ENCODE measurements at places on chromosomes 6 and 20.

DNA sequence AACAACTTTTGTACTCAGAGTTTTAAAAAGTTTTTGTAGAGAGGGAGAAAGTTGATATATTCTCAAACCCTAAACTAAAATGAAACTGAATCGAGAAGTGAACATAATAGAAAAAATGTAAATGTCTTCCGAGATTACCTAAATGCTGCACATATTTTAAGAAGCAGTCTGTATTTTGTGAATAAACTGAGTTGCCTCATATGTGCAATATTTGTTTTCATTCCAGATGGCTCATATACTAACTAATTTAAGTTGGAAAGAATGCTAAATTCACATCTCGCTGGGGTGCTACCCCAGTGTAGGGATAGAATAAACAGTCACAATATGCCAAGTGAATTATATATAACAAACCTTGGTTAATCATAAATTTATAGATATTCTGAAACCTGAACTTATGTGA lies 285.9 kb upstream of the THEMIS start:
- DNase-seq = no peak

- DNase-seq = no peak
Measured at GRCh38 chr6:129279343-129280292, 396.7 kb downstream of the LAMA2 start.

- no peak for DNase-seq
Measured at GRCh38 chr6:164996838-164997237, 312.6 kb downstream of the C6orf118 start.

DNA sequence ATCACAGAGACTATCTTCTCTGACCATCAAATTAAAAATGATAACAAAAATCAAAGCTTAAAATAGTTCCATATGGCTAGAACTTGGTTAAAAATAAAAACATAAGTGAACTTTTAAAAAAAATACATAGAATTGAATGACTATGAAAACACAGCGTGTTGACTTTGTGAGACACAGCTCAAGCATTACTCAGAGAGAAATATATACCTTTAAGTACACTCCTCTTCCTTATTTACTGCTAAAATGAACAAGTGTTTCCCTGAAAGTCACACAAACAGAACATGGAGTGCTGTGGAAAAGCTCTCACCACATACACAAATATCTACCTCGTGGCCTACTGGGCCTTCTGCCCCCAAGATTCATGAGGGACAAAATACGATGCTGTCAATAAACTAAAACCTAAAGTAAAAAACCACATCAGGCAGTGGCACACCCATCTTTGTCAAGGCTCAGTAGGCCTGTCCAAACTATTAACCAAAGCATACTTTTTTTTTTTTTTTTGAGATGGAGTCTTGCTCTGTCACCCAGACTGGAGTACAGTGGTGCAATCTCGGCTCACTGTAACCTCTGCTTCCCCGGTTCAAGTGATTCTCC lies 7.5 kb downstream of the FAXC start:
- DNase-seq = no peak

DNA sequence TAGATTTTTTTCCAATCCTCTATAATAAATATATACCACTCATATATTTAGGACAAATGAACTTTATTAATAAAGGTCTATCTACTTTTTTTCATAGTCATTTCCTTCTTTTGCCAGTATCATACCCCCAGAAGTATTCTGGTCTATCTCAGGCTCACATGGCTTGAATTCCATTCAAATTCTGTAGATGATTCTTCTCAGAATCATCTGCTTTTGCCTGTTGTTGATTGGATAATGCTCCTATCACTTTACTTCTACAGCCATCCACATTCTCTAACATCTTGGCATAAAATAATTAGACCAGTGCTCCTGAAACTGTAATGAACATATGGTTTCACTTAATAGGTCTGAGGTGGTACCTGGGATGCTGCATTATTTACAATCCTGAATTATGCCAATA lies 121.2 kb downstream of the GFRAL start:
- DNase-seq = no peak

- DNase-seq = no peak
Measured at GRCh38 chr6:158405933-158406332, 93.7 kb downstream of the TULP4 start.

GRCh38 chr6:110816677-110817076 lies 1.4 kb upstream of the CDK19 start:
- no peak for DNase-seq

GRCh38 chr6:143513410-143513809 lies 1.9 kb upstream of the FUCA2 start:
- DNase-seq = peak; percentile 26

GRCh38 chr20:47235111-47235510 lies 121.4 kb downstream of the ZMYND8 start:
- no peak for DNase-seq

- DNase-seq = no peak
Measured at GRCh38 chr6:45072016-45072415, 256.1 kb upstream of the RUNX2 start.

- no peak for DNase-seq
Measured at GRCh38 chr6:7311917-7312615, 933 bp downstream of the SSR1 start.

GRCh38 chr6:30849903-30850651 lies 34.2 kb upstream of the DDR1 start:
- DNase-seq = no peak

DNA sequence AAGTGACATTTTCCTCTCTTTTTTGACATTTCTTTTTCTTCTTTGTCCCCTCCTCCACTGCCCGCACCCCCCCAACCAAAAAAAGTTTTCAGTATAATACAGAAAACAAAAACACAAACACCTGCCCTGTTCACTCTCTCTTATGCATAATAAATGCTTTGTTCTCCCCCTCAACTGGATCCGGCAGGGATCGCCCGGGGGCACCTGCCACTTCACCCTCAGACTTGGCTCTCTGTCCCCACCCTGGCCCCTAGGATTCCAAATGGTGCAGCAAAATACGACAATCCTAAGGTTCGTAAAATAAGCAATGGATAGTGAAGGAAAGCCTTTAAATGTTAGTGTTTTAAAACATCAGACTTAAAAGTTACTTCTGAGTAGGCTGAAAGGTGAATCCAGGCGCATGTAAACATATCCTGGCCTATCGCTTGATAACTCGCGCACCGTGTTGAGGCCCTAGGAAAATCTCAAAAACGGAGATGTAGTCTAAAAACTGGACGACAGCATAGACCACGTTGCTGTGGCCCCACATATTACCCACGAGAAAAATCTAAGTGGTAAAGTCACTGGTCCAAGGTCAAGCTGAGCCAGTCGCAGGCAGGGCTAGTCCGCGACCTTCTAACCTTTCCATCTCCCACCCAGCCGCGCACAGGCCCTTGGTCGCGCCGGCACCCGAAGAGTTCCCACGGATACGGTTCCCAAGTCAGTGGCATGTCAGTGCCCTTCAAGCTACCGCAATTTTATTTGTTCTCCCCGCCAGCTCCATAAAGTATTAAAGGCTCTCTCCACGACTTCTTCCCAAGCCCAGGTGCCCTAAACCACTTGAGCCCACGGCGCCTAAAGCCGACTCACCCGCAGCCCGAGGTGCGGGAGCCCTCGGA lies 130.8 kb downstream of the OGFRL1 start:
- DNase-seq = no peak

GRCh38 chr20:22160101-22160652 lies 424.2 kb downstream of the FOXA2 start:
- no peak for DNase-seq

- DNase-seq = no peak
Measured at GRCh38 chr20:17651129-17651759, 30.8 kb downstream of the RRBP1 start.

DNA sequence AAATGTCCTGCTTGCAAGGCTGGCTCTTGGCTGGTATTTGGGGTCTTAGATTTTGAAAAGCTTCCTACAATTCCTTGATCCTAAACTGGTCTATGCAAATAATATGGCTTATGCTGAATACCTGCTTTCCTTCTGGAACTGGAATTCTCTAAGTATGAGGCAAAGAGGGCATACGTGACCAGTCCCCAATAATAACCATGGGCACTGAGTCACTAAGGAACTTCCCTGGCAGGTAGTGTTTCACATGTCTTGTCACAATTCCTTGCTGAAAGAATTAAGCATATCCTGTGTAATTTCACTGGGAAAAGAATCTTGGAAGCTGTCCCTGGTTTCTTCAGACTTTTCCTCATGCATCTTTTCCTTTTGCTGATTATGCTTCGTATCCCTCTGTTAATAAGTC lies 106.5 kb downstream of the MMS22L start:
- DNase-seq = no peak

GRCh38 chr20:42795111-42795695 lies 394.5 kb downstream of the PTPRT start:
- no peak for DNase-seq

GRCh38 chr6:83518816-83519480 lies 6.6 kb downstream of the PRSS35 start:
- DNase-seq = no peak

DNA sequence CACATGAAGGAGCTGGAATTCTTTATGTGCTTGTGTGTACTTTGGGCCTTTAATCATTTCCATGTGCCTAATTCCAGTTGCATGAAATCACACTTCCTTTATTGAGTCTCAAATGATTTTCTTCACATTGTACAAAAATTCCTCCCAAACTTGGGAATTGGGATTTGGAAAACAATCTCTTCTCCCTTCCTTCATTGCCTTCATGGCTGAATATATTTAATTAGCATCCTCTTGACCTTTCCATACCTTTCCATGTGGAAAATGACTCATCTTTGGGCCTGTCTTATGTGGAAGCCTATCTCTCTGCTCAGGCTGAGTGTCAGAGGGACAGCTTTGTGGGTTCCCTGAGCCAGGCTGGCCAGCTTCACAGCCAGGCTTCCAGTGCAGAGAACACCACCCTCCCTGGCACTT lies 33.0 kb upstream of the CDH4 start:
- no peak for DNase-seq

DNA sequence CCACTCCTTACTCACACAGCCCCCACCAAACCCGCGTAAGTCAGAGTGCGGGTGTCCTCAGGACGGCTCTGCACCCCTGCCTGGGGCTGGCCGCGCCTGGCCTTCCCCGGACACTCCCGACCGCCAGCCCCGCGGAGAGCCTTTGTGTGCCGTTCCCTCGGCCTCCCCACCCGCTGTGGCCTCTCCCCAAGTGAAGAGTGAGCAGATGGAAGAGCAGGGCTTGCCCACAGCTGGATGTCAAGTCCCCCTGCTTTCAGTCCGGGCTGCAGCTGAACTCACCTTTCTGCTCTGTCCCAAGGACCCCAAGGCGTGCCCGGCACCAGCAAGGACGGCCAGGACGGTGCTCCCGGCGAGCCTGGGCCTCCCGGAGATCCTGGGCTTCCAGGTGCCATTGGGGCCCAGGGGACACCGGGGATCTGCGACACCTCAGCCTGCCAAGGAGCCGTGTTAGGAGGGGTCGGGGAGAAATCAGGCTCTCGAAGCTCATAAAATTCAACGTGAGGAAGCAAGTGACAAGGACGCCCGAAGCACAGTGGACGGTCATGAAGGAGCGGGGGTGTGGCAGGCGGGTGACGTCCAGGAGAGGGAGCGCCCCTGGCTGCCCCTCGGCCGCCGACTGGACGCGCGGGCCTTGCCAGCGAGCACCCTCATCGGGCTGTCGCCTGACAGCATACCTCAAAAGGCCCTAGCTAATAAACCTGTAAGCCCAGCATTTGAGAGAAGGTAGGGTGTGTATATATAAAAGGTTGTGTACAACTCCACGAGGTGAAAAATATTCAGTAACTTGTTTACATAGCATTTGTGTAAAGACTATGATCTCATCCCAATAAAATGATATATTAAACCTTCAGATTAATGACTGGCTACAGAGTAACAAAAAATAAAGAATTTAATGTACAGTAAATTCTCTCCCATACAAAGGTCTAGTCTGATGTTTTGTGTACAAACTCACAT lies 21.1 kb downstream of the TCFL5 start:
- DNase-seq = no peak

- DNase-seq = no peak
Measured at GRCh38 chr6:137087902-137088301, 43.1 kb upstream of the IL20RA start.

GRCh38 chr20:34215711-34216381 lies 25.4 kb upstream of the ASIP start:
- peak; percentile 21 for DNase-seq

- DNase-seq = no peak
Measured at GRCh38 chr6:43393602-43394001, 24.2 kb upstream of the ZNF318 start.

DNA sequence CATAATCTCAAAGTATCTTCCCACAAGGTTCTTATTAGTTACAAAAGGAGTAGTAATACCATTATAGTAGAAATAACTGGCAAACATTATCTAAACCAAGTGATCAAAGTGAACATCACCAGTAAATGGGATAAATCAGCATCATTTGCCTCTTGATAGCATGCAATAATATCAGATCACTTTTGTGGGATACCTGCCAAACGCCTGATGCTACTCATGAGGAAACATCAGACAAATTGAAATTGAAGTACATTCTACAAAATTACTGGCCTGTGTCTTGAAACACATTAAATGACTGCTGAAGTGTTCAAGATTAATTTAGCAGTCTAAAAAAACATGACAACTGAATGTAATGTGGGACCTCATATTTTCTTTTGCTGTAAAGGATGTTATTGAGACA lies 208.1 kb downstream of the TINAG start:
- DNase-seq = no peak

- DNase-seq = no peak
Measured at GRCh38 chr6:52326540-52327364, 35.2 kb upstream of the PAQR8 start.

DNA sequence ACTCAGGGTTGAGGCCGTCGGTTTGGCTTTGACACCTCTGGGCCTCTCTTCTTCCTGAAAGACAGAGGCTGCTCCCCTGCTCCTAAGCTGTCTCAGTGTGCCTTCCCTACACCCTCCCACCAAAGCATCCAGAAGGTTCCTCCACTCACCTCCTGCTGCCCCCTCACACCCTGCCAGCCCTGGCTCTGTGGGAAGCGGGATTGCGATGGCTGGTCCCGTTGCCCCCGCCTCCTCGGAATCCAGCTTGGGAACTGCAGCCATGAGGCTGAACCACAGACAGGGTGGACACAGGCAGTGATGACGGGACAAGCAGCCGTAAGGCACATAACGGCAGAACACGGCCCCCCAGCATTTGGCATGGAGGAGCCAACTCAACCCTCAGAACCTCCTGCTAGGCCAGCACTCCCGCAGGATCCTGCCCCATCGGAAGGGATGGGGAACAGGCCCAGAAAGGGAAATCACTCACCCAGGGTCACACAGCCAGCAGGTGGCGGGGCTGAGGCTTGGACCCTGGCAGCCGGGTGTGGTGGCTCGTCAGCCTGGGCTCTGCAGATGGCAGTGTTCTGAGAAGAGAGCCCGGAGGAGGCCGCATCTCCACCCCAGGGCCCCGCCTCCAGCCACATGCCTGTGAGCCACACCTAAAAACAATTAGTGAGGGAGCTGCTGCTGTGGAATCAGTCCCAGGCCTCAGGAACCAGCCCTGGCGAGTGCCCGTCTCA lies 139.6 kb downstream of the PHACTR3 start:
- DNase-seq = no peak

DNA sequence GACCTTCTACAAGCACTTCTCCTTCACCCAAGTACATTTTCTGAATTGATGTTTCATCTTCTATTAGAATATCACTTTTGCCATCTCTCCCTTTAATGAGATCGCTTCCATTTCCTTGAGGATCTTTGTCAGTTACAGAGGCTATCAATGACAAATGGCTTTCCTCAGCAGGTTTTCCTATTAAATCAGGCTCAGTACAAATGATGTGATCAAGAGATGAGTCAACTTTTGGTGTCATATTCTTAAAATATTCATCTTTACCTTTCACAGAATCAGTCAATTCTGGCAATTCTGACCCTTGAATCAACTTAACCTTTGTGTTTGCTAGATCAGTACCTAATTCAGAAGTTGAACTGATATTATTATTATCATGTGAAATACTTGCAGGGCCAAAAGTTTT lies 37.3 kb downstream of the DST start:
- DNase-seq = no peak

All from activated T-cell treated with anti-CD3 and anti-CD28 coated beads for 1 hour (primary cell).